ENCODE measurements at places on chromosomes 16 and 17.

GRCh38 chr17:40450175-40450574 is 6.9 kb downstream of the IGFBP4 start:
- no peak for DNase-seq

GRCh38 chr16:62503073-62503472 is 466.8 kb upstream of the CDH8 start:
- DNase-seq = no peak

DNA sequence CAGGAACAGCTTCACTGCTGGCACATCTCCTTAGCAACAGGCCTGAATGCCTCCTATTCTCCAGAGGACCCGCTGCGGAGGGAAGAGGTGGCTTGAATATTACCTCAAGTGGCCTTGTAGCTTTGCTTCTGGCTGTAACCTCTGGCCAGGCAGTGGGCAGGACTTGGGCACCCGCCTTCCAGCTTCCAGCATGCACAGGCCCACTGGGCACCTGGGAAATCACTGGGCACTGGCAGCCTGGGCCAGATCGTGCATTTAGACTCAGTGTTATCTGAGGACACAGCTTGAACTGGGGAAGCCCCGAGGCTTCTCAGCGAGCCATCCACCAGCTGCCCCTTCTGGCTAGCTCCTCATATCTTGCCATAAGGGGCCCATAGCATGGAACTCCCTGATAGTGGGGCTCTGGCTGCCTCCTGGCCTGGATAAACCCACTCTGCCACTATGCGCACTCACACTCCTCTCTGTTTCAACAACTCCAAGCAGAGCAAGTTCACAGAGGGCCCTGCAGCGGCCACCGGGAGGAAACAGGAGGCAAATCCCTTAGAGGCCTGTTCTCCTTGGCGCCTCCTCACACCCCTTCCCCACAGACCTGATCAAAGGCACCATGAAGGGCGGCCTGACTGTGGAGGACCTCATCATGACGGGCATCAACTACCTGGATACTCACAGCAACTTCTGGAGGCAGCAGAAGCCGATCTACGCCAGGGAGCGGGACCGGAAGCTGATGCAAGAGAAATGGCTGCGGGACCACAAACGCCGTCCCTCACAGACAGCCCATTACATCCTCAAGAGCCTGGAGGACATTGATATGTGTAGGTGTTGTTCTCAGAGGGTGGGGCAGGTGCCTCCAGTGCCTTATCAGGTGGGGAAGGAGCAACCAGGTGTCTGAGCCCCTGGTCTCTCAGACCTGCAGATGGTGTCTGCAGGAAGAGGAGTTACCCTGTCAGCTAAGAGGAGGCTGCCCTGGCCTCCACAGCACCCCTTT is 7.8 kb downstream of the ODAD4 start:
- no peak for DNase-seq

DNA sequence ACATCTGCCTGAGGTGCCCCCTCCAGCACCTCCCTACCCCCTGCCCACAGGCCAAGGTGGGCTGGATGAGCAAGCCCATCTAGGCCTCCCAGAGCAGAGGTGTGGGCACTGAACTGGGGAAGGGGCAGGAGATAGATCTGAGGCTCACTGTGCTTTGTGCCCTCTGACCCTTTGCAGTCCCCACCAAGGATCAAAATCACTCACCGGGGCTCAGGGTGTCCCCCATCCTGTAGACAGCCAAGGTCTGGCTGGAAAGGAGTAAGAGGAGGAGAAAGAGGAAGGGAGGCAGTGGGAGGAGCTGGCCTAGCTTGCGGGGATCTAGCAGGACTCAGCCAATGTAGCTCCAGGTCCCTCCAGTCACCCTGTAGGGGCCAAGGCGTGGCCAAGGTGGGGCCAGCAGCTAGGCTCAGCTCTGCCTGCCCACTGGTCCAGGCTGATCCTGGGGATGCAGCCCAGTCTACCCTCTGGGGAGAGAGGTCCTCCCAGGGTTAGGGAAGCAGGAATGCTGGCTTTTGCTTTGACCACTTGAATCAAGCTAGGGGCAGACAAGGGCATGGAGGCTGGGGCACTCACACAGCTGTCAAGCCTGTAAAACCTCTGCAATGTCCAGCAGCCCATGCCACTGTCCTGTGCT is 1.8 kb downstream of the SLC12A4 start:
- no peak for DNase-seq

DNA sequence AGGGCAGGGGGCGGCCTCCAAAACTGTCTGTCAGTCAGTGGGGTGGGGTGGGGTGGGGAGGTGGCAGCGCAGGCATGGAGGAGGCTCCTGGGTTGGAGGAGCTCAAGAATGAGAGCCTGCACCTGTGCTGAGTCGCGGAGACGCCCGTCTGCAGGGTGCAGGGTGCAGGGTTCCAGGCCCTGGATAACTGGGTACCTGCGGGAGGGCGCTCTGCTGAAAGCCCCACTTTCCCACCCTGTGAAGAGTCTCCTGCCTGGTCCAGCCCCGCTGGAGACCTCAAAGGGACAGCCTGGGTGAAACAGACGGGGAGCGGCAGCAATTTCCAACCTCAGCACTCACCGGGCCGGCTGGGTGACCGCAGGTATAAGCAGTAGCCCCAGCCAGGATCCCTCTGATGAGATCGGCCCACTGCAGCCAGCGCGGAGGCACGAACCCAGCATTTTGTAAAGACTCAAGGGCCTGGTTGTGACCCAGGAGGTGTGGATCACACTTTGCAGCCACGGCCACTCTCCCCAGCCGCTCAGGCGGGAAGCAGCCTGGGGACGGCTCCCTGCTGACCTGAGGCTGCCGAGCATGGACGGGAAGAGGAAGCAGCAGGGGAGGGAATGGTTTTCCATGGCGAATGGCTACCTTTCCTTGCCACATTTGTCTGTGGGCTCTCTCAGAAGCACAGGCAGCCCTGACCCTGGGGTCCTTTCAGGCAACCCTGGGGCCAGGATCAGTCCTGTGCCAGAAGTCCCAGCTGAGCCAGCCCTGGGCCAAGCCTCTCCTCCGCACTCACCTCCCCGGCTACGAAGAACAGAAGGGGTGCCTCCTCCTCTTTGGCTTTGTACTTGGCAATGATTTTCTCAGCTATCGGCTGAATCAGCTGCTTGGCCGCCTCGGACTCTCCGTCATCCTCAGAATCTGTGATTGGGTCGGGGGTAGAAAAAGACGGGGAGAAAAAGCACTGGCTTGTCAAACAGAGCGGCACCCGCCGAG is 21.0 kb downstream of the MRM3 start:
- DNase-seq = no peak

DNA sequence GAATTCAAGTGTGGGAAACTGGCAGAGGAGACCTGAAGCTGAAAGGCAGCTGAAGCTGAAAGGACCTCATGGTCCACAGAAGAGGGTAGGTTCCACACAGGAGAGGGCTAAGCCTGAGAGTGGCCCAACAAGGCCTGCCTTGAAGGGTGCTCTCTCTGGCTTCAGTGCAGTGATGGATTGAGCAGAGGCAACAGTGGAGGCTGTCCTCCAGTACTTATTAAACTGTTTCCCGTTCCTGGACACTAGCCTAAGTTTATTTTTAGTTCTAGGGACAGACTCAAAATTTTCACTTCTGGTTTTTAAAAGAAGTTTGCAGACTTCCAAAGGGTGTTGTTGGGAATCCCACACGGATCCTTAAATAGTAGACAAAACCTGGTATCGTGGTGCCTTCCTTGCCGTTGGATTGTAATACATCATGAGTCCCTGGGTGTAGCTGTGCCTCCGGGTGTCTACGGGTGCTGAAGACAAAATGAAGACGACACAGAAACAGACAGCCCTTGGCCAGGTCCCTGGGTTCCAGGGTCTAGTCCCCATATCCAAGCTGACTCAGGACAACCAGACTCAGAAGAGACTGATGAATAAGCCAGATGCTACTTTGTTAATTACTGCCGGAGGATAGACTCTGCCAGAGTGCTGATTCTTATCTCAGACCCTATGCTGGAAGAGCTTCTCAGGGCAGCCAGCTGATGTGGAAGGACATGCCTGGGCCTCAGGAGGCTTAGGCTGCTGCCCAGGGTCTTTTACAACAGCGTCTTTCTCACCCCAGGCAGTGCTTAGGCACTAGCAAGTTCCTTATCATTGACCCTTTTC is 7.1 kb upstream of the CMTM4 start:
- DNase-seq = no peak

- DNase-seq = no peak
These were observed 12.0 kb downstream of the C17orf113 start for GRCh38 chr17:42038221-42038973.

DNA sequence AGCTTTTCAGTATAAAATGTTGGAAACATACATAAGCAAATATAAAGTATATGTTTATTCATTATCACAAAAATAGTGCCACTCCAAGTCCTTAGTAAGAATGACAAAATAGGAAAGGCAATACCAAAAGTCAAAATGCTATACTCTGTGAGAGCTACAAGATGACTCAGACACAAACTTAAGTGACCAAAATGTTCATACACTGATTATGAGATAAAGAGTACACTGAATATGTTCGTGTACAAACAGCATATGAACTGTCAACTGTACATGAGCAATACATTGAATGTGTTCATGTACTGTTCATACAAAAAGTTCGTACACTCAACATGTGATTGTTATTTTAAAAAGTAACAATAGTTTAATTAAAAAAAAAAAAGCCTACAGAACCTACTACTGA is 103.3 kb downstream of the CA4 start:
- no peak for DNase-seq

- DNase-seq = no peak
These were observed 945 bp downstream of the SGSH start for GRCh38 chr17:80219013-80219762.

DNA sequence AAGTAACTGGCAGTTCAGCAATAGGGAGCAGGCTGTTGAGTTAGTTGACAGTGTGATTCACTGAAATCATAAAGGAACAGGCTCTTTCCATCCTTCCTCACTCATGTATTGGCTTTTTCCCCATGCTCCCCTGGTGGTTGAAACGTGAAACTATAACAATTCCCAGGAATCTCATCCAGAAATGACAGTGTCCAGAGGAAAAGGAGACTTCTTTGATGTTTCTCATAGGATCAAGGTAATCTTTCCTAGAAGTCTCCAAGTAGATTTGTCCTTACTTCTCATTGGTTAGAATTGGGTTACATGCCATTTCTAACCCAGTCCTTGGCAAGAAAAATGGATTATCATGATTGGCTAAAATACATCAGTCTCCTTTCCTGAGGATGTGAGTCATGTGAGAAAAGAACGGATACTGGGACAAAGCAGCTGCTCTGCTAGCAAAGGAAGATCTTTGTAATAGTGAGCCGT is 14.4 kb downstream of the TTC19 start:
- DNase-seq = no peak

DNA sequence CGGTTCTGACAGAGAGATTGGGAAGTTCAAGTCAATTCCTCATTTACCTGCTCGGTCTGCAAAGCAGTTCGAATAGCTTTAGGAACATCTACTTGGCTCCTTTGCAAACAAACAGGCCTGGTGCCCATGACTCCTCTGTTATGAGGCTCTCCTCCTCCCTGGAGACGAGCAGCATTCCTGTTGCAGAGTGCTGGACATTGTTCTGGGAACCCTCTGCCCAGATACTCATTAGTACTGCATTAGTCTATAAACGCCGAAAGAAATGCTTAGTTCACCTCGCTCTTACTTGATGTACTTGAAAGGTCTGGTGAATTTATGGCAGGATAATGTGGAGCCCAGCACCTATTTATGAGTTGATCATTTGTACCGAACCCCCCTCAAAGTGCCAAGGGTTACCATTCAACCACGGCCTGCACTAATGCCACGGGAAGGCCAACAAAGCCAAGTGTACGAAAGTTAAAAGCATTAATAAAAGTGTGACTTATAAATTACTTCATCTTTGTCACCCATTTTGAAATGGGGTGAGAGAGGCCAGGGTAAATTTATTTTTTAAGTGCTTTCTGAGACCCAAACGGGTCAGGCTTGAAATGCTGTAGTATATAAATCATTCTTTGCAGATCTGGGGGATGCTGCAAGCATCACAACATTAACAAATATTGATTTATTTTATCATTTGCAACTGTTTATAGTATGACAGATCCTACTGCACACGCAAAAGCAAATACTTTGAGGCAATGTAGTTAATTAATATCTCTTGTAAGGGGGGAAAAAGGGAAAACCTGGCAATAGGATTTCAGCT is 478.9 kb upstream of the PSMD7 start:
- DNase-seq = no peak

DNA sequence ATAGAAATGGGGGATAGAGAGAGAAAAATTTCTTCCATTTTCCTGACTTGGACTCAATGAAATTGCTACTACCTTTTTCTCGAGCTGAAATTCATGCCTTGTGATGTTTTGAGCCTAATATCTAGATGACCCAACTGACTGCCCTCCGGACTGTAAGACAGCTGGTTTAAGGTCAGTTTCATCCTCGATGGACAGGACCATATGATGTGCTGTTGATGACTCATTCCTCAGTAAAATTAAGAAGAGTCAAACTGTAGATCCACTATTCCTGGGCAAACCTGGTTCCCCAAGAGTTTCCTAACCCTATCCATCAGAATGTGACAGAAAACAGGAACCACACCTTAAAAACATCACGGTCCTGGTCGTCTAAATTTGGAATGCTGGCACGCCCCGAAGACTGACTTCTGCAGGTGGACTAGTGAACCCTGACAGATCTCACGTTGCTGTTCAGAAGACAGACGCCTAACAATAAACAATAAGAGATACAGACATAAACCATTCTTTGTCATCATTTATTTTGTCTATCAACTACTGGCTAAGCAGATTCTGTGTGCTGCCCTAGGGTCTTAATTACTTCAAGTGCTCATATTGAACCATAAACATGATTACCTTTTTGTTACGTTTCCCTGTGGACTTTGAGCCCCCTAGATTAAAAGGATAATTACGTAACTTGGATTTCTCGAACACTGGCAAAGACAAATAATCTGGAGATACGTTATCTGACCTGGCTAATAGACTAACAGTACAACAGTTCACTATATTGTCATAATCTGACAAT is 45.1 kb upstream of the NOS2 start:
- no peak for DNase-seq

- no peak for DNase-seq
These were observed 40.3 kb upstream of the BAHCC1 start for GRCh38 chr17:81354954-81355347.
